ENCODE measurements at places on chromosomes 5 and 9. TPM values are rescaled to one million over a fixed set of nuclear protein-coding genes. Genes with fewer than 3 reads are reported as not detected.

The GKAP1 gene
- 14.2 TPM for total RNA-seq

GRCh38 chr5:149028161-149028560, 34.7 kb downstream of the SH3TC2 start:
- H3K27ac ChIP-seq: no peak overlapping the region
- no peak overlapping the region for H3K4me3 ChIP-seq
- no peaks in the 10 kb centered on the region for H3K36me3 ChIP-seq
- peaks cover 10% of the 10 kb centered on the region for H3K4me1 ChIP-seq

- H3K4me3 ChIP-seq: no peak overlapping the region
- H3K27ac ChIP-seq: no peak overlapping the region
- H3K36me3 ChIP-seq: no peaks in the 10 kb centered on the region
- DNase-seq: no peak
These were observed 356.1 kb downstream of the TUSC1 start for GRCh38 chr9:25322142-25322541.

The PCDHGA5 gene
- 3.0 TPM for total RNA-seq

DNA sequence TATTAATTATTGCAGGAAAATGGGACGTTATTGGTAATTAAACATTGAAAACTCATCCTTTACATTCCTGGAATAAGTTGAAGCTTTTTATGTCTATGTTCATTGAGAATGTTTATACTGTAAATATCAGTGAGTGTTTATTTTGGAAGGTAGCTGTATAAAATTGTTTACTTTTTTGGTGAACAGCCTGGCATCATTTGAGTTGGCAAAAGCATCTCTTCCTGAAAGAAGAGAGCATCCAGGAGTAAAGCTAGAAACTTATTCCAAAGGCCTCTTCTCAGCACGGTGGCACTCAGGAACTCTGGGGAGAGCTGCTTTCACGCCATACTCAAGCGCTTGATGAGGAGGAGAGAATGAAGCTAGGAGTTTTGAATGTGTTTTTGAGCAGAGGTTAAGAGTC, 79.9 kb downstream of the GAPVD1 start:
- H3K27me3 ChIP-seq: no peaks in the 10 kb centered on the region
- no peak for DNase-seq
- H3K4me1 ChIP-seq: peaks cover 14% of the 10 kb centered on the region

The SH2D3C gene
- total RNA-seq: 0.74 TPM

DNA sequence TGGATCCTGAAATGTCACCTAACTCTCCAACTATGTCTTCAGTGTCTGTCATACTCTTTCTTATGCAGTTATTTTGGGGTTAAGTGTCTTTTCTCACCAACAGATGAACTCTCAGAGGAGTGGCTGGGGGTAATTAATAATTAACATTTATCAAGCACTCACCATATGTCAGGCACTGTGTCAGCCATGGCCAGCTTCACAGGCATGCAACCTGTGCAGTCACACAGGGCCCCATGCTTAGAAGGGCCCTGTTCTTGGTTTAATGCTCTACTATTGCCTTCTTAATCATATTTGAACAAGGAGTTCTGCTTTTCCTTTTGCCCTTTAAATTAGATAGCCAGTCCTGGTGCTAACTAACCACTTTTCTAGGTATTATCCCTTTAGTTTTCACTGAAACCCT, 3.4 kb upstream of the GRPEL2 start:
- H3K27ac ChIP-seq: no peak overlapping the region
- H3K36me3 ChIP-seq: no peaks in the 10 kb centered on the region
- no peaks in the 10 kb centered on the region for H3K4me1 ChIP-seq
- no peak overlapping the region for H3K4me3 ChIP-seq

- no peak overlapping the region for H3K4me3 ChIP-seq
- H3K4me1 ChIP-seq: peaks cover 5% of the 10 kb centered on the region
- H3K27ac ChIP-seq: no peak overlapping the region
- no peak for DNase-seq
These were observed 4.4 kb upstream of the SMIM3 start for GRCh38 chr5:150774145-150774544.

GRCh38 chr5:51028394-51028793, 354.9 kb upstream of the ISL1 start:
- no peaks in the 10 kb centered on the region for H3K4me1 ChIP-seq
- no peak overlapping the region for H3K27ac ChIP-seq
- no peak for DNase-seq
- H3K27me3 ChIP-seq: no peaks in the 10 kb centered on the region
- H3K36me3 ChIP-seq: no peaks in the 10 kb centered on the region

DNA sequence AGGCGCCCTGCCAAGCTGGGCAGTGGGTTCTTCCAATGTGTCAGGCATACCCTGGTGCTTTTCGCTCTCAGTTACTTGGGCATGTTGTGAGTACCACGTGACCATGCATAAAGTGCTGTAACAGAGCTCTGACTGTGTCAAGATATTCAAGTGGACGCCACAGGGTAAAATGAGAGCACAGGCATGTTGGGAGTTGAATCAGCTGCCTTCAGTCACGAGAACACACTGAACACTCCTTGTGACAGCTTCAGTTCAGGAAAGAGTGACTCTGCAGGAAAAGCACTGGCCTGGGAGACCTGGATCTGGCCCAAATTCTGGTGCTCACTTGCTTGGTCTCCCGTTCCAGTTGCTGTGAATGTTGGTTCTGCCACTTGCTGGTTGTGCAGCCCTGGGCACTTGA, 5.1 kb downstream of the MLANA start:
- H3K4me3 ChIP-seq: no peak overlapping the region
- H3K27me3 ChIP-seq: no peaks in the 10 kb centered on the region
- peaks cover 5% of the 10 kb centered on the region for H3K4me1 ChIP-seq

The TEX48 gene
- total RNA-seq: not detected

DNA sequence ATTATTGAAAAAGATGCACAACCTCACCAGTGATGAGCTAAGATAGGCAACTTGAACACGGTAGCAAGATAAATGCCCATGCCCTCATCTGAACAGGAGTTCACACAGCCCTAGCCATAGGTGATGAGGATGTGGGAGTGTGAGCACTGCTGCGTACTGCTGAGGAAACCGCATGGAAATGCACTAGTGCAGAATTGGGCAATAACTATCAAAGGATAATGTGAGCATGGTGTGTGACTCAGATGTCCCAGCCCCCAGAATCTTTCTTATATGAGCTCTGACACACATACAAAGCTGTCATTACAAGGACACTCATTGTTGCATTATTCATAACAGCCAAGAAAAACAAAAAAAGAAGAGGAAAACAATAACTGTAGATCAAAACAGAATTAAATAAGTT, 521.2 kb downstream of the IRX1 start:
- H3K36me3 ChIP-seq: no peaks in the 10 kb centered on the region

DNA sequence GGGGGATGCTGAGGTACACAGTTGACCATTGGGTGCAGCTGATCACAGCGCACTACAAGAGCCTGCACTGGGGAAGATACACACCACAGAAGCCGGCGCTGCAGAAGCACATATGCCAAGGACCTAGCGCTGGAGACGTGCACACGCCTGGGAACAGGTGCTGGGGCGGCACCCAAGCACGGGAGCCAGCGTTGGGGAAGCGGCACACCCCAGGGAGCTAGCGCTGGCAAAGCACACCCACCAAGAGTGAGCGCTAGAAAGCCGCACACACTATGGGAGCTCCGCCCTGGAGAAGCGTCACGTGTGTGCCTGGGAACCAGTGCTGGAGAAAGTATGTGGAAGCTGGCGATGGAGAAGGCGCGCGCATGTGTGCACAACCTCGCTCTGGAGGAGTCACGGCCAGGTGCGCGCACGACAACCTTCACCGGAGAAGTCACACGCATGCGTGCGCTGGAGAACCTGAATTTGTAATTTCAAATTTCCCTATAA, 4.5 kb downstream of the FANCC start:
- H3K27ac ChIP-seq: no peak overlapping the region
- no peaks in the 10 kb centered on the region for H3K36me3 ChIP-seq
- H3K4me1 ChIP-seq: peaks cover 3% of the 10 kb centered on the region
- peak overlapping the region; percentile 61 for H3K4me3 ChIP-seq
- no peaks in the 10 kb centered on the region for H3K27me3 ChIP-seq
- peak; percentile 86 for DNase-seq

The SPINK7 gene
- total RNA-seq: not detected

DNA sequence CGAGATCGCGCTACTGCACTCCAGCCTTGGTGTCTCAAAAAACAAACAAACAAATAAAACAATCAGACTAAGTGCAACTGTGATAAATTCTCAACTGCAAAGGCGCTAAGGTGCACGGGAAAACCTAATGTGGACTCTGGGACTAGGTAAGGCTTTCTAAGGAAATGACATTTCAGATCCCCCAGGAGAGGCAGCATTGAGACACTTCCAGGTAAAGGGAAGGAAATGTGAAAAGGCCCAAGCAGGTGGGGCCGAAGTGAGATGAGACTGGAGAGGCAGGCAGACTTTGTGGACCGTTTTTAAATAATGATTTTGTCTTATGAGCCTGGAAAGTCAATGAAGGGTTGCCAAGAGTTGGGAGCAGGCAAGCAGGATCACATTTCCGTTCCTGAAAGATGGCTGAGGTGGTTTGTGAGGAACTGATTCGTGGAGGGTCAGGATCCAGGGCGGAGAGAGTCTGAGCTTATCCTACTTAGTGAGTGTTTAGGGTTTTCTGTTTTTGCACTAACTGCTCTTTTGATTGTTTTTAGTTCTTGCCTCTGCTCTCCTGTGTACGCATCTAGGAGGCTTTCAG, 2.0 kb upstream of the APBA1 start:
- H3K27me3 ChIP-seq: peaks cover 27% of the 10 kb centered on the region
- H3K4me3 ChIP-seq: no peak overlapping the region
- H3K4me1 ChIP-seq: no peaks in the 10 kb centered on the region
- DNase-seq: peak; percentile 77
- no peaks in the 10 kb centered on the region for H3K36me3 ChIP-seq

- no peak overlapping the region for H3K27ac ChIP-seq
- no peaks in the 10 kb centered on the region for H3K36me3 ChIP-seq
- no peaks in the 10 kb centered on the region for H3K4me1 ChIP-seq
- H3K27me3 ChIP-seq: no peaks in the 10 kb centered on the region
- H3K4me3 ChIP-seq: no peak overlapping the region
These were observed 25.3 kb upstream of the EFNA5 start for GRCh38 chr5:107696080-107696479.

DNA sequence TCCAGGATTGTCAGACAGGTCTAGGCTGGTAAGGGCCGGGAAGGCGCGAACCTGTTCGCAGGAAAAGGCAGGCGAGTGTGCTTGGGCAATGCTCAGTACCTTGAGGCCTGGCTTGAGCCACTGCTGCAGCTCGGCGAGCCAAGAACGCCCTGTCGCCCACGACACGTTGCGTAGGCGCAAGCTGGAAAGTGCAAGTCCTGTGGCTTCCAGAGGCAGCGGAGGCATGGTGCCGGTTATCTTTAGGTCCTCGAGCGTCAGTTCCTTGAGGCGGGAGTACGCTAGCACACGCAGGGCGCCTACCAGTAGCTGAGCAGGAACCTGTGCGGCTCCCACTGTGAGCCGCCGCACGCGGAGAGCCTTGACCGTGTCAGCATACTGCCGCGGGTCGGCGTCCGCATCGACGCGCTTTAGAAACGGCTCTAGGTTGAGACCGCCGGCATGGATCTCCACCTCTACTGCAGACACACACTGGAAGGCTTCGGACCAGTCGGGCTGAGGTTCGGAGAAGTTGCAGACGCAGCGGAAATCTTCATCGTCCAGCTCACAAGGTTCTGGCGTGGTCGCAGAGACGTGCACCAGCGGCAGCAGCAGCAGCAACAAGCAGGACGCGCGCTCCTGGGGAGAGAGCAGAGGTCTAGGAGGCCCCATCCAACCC, 482 bp downstream of the CD14 start:
- H3K36me3 ChIP-seq: no peaks in the 10 kb centered on the region
- no peak for DNase-seq
- no peak overlapping the region for H3K27ac ChIP-seq

DNA sequence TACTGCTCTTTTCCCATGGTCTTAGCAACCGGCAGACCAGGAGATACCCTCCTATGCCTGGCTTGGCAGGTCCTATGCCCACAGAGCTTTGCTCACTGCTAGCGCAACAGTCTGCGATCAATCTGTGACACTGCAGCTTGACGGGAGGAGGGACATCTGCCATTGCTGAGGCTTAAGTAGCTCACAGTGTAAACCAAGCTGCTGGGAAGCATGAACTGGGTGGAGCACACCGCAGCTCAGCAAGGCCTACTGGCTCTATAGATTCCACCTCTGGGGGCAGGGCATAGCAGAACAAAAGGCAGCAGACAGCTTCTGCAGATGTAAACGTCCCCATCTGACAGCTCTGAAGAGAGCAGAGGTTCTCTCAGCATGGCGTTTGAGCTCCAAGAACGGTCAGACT, 40.4 kb downstream of the MCTP1 start:
- DNase-seq: peak; percentile 62
- H3K4me1 ChIP-seq: no peaks in the 10 kb centered on the region
- no peak overlapping the region for H3K4me3 ChIP-seq
- H3K27ac ChIP-seq: no peak overlapping the region
- no peaks in the 10 kb centered on the region for H3K36me3 ChIP-seq

The DIPK1B gene
- 45.4 TPM for total RNA-seq

DNA sequence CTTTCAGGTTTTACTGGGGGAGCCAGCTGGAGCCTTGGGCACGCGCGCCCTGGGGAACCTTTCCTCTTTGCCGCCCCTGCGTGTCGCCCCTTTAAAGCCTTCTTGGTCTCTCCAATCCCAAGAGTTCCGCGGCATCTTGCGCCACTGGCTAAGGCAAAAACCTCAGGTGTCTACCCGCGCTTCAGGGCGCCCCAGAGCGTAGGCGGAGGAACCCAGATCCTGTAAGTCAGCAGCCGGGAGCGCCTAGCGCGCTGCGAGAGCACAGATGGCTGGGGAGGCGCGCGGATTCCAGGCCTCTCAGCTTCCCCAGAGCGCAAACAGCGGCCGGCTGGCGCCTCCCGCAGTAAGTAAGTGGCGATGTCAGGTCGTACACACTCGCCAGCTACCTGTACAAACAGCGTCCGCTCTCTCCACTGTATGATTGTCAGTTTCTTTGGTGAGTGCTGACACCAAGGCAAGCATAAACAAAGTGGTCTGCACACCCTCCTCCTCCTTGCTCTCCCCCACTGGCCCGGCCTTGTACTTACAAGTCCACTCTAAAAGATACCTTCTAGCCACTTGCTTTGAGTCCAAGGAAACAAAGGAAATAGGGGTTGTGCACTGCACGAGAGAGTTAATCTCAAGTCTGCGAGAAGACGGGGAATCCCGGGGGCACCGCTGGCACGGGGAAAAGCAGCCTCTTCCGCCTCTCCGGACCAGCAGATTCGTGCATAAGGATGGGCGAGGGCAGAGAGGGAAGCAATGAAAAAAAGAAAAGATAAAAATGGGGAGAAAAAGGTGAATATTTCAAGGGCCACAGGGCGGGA, 2.9 kb downstream of the HTR1A start:
- peaks cover 48% of the 10 kb centered on the region for H3K27me3 ChIP-seq
- peak overlapping the region; percentile 84 for H3K4me3 ChIP-seq
- no peaks in the 10 kb centered on the region for H3K36me3 ChIP-seq
- no peak overlapping the region for H3K27ac ChIP-seq
- DNase-seq: peak; percentile 95

DNA sequence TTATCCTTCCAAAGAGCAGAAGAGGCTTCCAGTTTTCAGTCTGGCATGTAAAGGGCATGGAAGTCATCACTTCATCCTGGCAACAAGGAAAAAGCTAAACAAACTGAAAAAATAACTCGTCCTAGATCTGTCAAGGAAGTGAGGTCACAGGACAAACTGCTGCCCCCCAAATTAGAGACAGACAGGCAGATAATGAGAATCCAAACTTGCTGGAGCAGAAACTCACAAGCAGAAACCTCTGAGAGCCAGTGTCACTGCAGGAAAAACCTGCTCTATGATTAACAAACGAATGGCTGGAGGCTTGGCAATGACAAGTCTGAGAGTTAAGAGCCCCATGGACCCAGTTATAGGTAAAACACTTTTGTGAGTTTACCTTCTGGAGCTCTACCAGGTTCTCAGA, 18.9 kb upstream of the MLANA start:
- no peaks in the 10 kb centered on the region for H3K36me3 ChIP-seq
- no peak for DNase-seq
- no peak overlapping the region for H3K27ac ChIP-seq
- no peak overlapping the region for H3K4me3 ChIP-seq

The OBP2B gene
- total RNA-seq: not detected

Data from endodermal cell (in vitro differentiated cells).